Effector memory CD4-positive, alpha-beta T cell (primary cell): ENCODE measurements at places on chromosomes 1 and 21.

- no peak for DNase-seq
These were observed 8.7 kb downstream of the PLA2G2D start for GRCh38 chr1:20110679-20111078.

DNA sequence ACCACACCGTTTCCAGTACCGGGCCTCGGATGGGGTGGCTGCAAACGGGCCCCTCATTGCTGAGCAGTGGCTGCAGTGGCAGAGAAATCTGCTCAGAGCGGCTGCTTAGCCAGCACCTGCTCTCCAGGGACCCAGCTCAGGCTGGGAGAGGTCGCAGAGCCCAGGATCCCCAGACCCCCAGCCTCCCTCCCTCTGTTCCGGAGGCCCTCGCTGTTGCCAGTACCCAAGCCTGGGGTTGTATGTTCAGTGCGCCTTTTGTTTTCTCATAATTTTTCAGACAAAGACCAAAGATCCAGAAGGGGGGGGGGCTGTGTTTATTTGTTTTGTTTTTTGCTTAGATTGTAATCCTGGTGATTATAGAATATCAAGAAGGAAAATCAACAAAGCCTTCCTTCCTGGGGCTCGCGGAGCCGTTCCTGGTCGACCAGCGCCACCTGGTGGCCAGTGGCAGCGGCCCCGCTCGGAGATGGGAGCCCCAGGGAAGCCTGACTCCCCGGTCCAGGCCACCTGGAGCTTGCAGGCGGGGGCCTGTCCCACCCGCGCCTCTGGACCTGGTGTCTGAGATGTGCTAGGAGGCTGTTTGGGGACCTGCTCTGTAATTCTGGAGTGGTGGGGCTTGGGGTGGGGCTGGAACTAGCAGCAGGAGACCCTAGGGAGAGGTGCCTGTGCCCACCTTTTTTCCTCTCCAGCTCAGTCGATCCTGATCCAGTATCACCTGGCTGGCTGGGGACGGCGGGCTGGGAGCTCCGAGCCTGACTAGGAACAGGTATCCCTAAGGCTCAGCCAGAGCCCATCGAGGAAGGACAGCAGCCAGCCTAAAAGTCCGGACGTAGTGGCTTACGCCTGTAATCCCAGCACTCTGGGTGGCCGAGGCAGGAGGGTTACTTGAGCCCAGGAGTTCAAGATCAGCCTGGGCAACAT lies 123.9 kb upstream of the VAMP3 start:
- peak; percentile 22 for DNase-seq

- no peak for DNase-seq
These were observed 543.6 kb upstream of the B3GALT2 start for GRCh38 chr1:193730017-193730416.

DNA sequence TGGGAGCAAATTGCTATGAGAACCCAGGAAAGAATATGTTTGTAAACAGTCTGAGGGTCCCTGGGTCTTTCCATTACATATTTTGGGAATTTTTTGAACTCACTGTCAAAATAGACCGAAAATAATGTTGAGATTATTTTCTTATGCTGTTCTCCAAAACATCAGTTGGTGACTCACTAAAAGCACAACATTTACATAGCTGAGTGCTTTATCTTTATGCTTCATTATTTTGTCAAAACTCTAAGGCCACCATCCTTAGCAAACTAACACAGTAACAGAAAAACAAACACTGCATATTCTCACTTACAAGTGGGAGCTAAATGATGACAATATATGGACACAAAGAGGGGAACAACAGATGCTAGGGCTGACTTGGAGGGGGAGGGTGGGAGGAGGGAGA lies 459.3 kb downstream of the ADGRL2 start:
- DNase-seq, result no peak

- no peak for DNase-seq
These were observed 69.9 kb downstream of the NFASC start for GRCh38 chr1:204940591-204940990.

DNA sequence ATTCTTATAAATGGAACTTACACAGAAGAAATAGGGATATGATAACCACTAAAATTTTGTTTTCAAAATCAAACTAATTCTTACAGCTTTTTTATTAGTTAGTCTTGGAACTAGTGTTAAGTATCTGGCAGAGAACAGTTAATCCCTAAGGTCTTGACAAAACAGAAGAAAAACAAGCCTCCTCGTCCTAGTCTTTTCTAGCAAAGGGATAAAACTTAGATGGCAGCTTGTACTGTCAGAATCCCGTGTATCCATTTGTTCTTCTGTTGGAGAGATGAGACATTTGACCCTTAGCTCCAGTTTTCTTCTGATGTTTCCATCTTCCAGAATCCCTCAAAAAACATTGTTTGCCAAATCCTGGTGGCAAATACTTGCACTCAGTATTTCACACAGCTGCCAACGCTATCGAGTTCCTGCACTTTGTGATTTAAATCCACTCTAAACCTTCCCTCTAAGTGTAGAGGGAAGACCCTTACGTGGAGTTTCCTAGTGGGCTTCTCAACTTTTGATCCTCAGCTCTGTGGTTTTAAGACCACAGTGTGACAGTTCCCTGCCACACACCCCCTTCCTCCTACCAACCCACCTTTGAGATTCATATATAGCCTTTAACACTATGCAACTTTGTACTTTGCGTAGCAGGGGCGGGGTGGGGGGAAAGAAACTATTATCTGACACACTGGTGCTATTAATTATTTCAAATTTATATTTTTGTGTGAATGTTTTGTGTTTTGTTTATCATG lies 42.3 kb upstream of the LAMC2 start:
- DNase-seq, result no peak

DNA sequence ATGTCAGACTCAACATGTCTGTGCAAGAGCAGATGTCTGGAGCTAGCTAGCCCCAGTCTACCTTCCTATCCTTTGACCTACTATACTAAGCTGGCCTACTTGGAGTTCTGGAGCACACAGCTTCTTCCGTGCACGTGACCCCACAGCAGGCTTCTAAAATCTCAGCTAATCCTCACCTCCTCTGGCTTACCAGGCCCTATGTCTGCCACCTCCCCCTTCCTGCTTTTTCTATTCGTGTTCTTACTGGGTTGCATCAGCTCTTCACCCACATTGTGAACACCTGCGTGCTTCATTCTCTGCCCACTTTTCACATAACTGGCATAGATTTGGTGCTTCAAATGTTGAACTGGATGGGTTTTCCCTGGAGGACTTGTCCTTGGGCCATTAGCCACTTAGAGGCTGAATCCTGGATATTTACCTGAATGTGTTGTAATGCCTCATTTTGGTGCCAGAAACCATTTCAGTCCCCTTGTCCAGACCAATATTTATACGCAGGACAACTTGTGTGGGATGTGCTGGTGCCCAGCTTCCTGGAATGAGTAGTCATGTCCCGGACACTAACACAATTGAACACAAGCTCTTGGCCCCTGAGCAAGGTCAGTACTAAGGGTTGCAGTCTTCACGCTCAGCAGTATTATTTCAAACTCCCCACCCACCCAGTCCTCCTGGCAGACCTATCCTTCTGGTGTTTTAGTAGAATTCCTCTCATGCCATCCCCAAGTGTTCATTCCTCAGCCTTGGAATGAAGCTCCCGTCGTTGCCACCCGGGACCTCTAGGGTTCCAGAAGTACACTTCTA lies 24.0 kb downstream of the TENT5C start:
- DNase-seq, result no peak

GRCh38 chr1:44267438-44267837 lies 54.2 kb downstream of the DMAP1 start:
- DNase-seq, result no peak

DNA sequence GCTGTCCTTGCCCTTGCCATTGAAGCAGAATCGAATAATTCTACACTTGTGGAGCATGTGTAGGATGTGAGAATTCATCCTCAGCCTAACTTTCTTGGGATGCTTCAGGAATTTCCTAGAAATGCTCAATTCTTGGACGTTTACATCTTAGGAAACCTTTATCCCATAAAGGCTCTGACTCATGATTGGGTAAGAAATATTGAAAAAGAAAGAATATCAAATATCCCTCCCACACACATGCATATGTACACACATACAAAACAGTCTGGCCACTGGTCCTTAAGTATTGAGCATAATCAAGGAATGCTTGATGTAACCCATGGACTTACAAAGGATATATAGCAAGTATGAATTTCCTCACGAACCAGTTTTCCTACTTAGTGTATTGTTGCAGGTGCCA lies 83.9 kb upstream of the IPO9 start:
- no peak for DNase-seq

GRCh38 chr1:218646288-218646687 lies 301.2 kb downstream of the TGFB2 start:
- no peak for DNase-seq

DNA sequence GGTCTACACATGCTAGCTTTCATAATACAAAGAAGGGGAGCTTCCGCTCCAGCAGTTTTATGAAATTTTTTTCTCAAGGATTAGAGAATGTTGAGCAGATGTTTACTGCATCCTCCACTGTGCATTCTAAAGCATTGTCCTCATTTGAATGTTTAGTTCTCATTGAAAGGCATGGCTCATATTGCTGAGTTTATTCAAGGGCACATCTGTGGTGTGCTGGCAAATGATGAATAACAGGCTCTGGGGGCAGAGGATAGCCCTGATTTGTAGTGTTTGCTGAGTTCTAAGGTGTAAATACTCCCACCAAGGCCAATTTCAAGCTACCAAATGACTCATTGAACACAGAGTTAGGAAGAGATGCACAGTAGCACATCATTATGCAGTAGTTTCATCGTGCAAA lies 303.2 kb upstream of the FAM78B start:
- DNase-seq, result no peak

- DNase-seq, result no peak
These were observed 9.4 kb upstream of the FMO3 start for GRCh38 chr1:171081314-171081753.

- no peak for DNase-seq
These were observed 498.3 kb downstream of the NPHP4 start for GRCh38 chr1:5493851-5494311.

- no peak for DNase-seq
These were observed 12.2 kb downstream of the NGF start for GRCh38 chr1:115325874-115326273.

GRCh38 chr21:38751379-38752050 lies 54.2 kb upstream of the ETS2 start:
- DNase-seq, result no peak
